ENCODE measurements at places on chromosomes 6 and 20. TPM values are rescaled to one million over a fixed set of nuclear protein-coding genes. Genes with fewer than 3 reads are reported as not detected.

GRCh38 chr6:12851123-12851695, 134.6 kb downstream of the PHACTR1 start:
- no peak for DNase-seq

- no peak for DNase-seq
Observed at GRCh38 chr6:134802426-134803058, 147.4 kb downstream of the ALDH8A1 start.

- no peak for DNase-seq
Observed at GRCh38 chr6:113318575-113318917, 538.6 kb upstream of the MARCKS start.

GINS1 gene
- polyA plus RNA-seq, result 0.99 TPM

Measured in CD4-positive, alpha-beta memory T cell (primary cell).